NCI-H1930 (cell line): ENCODE measurements at places on chromosomes 13 and 19.
A peak's percentile ranks its signal among the peaks of the same experiment; 100 is the strongest.

DNA sequence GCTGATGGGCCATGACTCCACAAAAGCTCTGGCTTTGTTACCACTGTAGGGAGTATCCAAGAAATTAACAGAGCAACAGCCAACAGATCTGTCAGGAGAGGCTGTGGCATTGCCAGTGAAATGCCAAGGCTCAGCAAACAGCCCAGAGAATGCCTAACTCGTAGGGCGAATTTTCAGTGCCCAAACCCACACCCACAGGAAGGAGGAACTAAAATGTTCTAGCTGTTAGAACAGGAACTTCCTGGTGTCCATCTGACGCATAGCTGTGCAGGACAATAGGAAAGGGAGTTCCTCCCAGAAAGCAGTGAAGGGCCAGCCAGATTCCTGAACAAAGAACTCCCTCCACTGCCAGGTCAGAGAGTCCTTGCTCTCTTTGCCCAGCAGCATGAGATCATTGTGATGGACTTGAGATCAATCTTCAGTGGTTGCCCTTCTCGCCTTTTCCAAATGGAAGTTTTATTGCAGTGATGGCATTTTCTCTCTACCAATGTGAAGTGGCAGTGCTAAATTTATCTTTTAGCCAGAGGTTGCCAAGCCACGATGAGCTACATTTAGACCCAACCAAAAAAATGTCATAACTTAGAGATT lies 224.2 kb upstream of the STARD13 start:
- DNase-seq = no peak

DNA sequence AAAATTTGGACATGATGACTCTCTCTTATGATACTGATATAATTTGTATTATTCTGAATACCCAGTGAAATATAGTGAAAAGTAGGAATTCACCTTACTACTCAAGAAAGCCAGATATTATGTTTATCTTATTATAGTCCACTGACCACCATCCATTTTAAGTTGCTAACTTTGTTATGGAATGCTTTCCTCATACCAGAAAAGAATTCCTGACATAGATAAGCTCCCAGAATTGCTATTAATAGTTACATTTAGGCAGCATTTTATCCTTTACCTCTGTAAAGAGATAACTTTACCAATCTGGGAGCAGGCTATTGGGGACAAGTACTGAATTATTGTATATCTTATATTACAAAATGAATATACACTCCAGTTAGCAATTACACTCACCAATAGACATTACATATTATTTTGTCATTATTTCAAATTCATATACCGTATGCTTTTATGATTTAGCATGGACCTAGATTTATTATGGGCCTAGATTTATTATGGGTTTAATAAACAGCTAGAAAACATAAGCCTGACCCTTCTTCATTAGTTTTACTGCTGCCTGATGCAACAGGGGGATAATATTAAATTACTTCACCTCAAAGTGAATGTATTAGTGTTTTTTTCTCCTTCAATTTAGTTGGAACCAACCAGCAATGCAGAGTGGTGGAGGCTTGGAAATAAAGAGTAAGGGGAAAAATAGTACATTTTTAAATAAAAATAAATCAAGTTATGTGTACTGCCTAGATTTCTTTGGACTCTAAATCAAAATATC lies 1886.1 kb downstream of the PCDH9 start:
- no peak for DNase-seq

GRCh38 chr13:96141032-96141431 lies 51.1 kb downstream of the HS6ST3 start:
- DNase-seq = no peak

DNA sequence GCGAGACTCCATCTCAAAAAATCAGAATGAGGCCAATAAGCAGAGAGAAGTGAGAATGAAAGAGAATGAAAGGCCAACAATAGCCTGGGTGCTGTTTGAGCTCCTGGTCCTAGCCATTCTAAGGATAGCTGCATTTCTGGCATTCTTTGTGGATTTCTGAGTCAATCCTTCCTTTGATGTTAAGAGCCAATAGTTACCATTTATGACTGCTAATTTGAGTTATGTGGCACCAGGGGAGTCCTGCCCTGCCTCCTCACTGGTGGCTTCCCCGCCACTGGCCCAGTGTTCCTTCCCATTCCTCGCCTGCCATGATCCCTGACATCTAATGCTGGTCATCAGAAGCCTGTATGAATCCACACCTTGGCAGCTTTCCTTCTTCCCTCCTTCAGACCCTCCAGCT lies 991.2 kb downstream of the UQCRFS1 start:
- no peak for DNase-seq

GRCh38 chr13:63737418-63737817 lies 2321.8 kb upstream of the PCDH20 start:
- DNase-seq = no peak

DNA sequence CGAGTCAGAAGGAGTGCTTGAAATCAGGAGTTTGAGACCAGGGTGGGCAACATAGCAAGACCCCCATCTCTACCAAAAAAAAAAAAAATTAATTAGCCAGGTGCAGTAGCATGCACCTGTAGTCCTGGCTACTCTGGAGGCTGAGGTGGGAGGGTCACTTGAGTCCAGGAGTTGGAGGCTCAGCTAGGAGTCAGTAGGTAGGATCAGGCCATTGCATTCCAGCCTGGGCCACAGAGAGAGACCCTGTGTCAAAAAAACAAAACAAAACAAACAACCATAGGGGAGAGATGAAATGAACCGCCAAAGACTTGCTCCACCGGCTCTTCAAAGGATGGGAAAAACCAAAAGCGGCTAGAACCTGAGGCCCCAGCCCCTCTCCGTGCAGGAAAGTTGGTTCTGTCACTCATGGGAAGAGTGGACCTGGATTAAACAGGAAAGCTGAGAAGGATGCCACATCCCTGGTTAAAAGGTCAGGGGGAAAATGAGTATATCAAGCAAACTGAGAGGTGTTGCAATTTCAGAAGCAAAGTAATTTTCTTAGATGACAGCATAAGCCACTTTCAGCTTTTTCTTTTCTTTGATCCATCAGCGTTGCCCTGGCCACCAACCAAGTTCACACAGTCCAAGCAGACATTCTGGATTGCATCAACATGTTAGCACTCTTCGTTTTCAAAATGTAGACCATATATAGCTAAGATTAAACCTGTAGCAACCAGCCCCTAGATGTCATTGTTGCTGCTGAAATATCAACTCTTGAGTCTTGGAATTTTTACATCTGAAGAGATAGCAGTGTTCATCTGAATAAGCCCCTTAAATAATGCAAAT lies 8.9 kb upstream of the ZNF507 start:
- no peak for DNase-seq

DNA sequence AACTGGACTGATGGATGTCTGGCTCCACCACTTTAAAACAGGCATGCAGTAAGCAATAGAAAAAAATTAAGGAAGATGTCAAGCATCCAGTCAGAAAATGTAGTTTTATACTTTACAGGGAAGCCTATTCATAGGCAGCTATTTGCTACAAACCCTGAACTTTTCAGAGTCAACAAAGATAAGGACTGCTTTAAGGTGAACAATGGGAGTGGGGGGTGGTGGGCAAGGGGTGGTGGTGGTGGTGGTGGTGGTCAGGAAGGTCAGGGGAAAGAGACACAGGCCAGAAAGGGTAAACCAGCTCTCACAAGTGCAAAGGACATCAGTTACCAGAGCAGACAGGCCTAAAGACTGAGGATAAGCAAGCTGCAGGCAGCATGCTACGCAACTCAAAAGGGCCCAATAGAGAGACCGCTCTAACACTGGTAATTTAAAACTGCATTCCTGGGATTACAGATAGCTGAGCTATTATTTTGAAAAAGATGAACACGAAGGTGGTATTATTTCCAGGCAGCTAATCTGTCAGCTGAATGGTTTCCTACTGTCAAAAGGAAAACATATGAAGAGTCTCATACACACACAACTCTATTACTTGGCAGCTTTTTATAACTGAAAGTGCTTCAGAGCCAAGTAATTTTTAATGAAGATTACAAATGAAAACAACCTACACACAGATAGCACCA lies 14.8 kb downstream of the BRD4 start:
- DNase-seq = no peak

- no peak for DNase-seq
Observed at GRCh38 chr13:35865341-35866240, 265.6 kb downstream of the DCLK1 start.

DNA sequence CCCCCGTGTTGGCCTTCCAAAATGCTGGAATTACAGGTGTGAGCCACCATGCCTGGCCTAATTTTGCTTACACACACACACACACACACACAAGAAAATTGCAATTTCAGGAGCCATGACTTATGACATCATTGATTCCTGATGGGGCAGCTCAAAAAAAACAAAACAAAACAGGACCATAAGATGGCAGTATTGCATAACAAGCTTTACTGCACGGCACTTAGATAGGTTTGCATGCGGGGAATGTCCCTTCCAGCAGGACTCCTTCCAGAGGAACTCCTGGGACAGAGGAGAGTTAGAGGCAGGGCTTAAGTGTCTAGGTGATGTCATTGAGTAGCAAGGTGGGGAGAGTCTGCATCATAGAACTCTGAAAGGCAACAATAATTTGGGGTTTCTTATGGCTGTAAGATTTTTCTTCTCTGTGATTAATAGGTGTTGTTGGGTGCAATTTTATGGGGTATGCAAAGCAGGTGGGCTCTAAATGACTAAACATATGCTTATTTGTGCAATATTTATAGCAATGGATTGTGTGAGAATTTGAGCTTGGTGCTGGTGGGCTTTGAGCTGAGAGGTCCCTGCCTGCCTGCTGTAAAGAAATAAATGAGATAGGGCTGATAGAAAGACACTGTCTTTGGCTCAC lies 9.0 kb upstream of the ACSBG2 start:
- DNase-seq = peak; percentile 65

DNA sequence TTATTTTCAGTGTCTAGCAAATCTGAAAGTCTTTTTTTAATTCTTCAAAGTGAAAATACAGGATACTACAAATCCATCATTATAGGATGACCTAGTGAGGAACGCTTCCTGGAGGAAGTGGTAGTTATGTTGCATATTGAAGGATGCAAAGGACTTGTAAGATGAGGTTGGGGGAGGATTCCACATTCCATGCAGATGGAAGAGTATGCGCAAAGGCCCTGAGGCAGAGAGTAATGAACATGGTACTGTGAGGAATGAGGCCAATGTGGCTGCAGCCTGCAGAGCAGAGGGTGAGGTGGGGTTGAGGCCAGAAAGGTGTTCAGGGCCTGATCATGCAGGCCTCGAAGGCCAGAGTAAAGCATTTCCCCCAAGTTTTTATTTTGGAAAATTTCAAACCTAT lies 202.8 kb downstream of the MTUS2 start:
- DNase-seq = no peak

DNA sequence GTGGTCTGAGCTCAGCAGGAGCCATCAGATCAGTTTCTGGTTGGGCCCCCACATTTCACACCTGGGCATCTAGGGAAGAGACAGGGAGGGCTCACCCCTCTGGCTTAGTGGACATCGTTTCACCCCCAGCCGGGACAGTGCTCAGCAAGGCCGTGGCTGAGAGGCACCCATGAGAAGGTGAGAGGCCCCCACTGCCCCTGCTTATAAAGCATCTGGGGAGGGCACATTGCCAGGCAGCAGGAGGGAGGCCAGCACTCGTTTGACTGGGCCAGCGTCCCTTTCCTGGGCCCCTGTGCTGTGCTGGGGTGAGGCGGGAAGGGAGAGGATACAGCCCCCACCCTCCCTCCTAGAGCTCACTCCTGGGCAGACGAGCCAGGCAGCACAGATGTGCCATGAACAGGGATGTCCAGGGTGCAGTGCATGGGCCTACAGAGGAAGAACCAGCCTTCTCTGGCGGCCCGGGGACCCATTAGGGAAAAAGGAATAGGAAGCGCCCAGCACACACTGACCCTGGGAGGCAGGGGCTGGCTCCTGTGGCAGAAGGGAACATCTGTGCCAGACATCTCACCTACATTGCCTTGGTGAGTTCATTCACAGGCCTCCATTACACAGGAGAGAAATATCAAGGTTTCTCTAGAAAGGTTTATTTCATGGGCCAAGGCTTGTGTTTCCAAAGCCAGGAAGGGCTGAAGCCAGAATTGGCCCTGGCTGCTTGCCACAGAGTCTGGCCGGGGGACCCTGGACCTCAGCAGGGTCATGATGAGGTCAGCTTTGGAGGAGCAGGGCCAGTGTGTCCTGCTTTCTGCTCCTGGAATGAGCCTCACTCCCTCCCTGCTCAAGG lies 7.7 kb downstream of the AP1M1 start:
- DNase-seq = no peak

- DNase-seq = peak; percentile 7
Observed at GRCh38 chr19:4567584-4568071, 8.1 kb upstream of the SEMA6B start.

DNA sequence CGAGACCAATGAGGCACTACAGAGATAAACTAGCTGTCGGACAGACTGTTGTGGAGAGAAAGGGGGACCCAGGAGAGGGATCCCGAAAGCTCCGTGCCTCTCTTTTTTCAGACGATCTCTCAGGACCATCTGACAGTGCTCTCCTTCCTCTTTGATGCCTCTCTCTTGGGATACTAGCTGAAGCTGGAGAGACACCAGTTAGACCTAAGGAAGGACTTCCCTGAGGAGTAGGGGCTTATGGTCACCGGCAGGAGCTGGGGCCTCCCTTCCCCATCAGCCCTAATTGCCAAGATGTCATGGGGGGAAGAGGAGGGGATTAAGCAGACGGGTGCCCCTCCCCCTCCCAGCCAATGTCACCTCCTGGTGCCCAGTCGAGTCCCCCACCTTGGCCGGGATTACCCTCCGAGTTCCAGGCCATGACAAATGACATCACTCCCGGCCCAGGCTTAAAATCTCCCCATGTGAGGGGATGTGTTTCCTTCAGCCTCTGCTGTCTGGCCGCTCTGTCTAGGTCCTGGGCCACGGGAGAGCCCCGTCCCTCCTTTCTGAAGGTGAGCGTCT lies at the start of gene CRX:
Gene CRX, plus strand, starts transcription at position 478 of the 561 bp plus-strand sequence. CDS start 12,507 bp downstream, outside the sequence.
- DNase-seq = no peak

- no peak for DNase-seq
Observed at GRCh38 chr19:40754611-40755247, 3.7 kb downstream of the SNRPA start.

DNA sequence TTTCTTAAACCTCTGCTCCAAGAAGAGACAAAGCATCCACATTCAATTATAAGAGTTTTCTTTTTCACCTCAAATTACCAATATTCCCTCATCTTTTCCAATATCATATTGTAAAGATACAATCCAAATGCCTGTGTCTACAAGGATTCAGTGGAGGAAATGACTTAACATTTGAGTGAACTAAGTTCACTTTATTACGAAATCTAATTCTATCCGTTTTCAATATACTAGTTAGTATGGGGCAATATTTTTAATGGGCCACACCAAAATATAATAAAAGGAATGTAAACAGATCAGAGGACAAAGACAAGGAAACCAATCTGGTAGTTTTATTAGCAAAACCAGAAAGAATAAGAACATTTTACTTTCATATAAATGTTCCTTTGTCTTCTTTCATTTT lies 136.0 kb downstream of the DCLK1 start:
- peak; percentile 87 for DNase-seq
